Activated CD8-positive, alpha-beta T cell treated with anti-CD3 and anti-CD28 coated beads, Interleukin-2, amount 10 ng/mL, durations not matched to agents 7 days and 5 days (primary cell): ENCODE measurements at places on chromosomes 2 and 18. TPM values are rescaled to one million over a fixed set of nuclear protein-coding genes. Genes with fewer than 3 reads are reported as not detected.

GRCh38 chr2:65227020-65227455 lies 593 bp upstream of the ACTR2 start:
- DNase-seq = peak; percentile 47

- DNase-seq = peak; percentile 40
Measured at GRCh38 chr2:8475349-8476031, 206.4 kb upstream of the ID2 start.

DNA sequence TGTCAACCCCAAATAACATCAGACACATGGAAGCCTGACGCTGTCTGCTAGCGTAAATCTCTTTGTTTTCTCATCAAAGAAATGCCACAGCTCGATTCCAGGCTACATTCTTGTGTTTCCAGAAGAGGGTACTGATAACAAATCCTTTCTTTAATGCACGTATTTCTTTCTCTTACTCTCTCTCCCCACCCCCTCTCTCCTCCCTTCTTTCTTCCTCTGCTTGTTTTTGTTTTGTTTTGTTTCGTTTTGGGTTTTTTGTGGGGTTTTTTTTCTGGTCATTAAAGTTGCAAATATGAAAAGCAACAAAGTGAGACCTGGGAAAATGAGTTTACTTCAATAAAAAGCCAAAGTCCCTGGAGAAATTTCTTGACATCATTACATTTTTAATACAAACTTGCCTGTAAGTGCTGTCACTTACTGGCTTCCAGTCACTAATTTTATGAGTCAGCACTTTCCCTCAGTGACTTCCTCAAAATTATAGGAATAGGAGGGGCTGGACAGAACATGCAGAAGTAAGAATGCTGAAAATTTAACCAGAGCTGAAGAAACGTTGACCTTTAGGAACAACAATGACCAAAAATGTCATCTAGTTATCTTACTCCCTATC lies 106.7 kb upstream of the NABP1 start:
- DNase-seq = peak; percentile 52

GRCh38 chr2:168005586-168005985 lies 241.8 kb downstream of the STK39 start:
- DNase-seq = no peak

- no peak for DNase-seq
Measured at GRCh38 chr2:68414876-68415275, 49.8 kb downstream of the PLEK start.

DNA sequence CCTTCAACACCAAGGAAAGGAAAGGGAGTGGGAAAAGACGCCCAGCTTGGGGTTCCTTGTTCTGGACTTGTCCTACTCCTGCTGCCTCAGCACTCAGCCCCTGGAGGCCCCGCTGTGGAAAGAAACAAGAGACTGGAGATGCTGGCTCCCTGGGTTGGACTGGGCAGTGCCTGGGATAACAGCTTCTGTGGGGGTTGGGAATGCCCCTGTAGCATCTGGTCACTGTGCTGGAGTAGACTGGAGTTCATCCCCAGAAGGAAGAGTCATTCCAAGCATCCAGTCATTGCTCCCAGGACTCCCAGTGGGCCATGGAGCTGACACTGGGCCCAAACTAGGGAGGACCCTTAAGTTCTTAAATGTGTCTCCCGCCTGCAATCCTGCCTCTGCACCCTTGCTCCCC lies 129.3 kb upstream of the HAAO start:
- no peak for DNase-seq

DNA sequence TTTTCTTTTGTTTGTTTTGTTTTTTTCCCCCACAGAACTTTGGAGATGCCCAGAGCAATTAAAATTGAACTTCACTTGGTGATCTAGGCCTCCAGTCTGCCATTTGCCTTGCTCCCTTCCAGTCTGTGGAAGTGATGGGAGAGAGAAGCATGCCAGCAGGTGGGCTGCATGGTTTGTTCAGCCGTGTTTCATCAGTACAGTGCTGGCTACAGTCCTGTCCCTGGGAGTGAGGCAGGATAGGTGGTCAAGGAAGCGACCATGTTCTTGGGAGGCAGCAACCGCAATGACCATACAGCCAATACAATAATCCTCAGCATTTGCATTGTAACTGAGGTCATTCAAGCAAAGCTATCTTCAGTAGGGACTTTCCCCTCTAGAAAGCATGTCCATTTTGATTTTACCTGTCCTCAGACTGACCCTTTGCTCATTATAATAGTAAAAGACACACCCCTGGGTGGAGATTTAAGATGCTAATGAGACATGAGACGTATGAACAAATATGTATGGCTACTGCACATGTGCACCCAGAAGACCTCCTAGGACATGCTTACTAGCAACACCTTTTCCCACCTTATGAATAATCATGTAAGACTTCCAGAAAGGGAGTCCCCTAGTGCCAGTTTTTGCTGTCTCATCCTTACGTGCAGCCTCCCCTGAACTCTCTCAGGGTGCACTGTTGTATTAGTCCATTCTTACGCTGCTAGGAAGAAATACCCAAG lies 11.1 kb upstream of the LIPG start:
- no peak for DNase-seq

The EPB41L3 gene
- not detected for total RNA-seq

The LHCGR gene
- total RNA-seq = not detected

DNA sequence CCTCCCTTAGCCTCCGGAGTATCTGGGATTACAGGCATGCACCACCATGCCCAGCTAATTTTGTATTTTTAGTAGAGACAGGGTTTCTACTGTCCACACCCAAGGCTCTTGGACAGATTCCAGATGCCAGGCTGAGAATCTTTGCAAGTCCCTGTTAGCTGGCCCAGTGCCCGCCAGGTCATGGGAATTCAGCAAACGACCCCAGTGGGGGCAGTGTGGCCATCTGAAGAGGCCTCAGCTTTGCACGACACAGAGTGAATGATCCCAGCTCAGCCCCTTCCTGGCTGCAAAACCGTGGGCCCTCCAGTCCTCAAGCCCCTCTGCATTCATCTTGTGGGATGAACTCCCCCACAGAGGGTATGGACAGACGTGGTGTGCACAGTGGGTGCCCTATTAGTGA lies 179.5 kb upstream of the ID2 start:
- DNase-seq = no peak

DNA sequence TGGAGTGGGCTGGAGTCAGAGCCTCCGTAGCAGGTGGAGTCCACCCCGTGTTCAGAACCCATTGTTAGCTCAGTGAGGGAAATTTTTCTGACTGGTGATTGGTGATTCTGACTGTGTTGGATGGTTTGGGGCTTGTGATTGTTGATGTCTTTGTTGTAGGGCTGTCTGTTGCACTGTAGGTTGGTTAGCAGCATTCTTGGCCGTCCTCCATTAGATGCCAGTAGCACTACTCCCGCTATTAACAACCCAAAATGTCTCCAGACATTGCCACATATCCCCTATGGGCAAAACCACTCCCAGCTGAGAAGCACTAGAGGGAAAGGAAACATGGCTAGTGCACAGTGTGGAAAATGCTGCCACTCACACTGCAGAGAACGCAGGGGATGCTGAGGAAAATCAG lies 51.7 kb downstream of the ARMC9 start:
- DNase-seq = no peak

- no peak for DNase-seq
Measured at GRCh38 chr2:123073371-123073770, 951.7 kb upstream of the CNTNAP5 start.

DNA sequence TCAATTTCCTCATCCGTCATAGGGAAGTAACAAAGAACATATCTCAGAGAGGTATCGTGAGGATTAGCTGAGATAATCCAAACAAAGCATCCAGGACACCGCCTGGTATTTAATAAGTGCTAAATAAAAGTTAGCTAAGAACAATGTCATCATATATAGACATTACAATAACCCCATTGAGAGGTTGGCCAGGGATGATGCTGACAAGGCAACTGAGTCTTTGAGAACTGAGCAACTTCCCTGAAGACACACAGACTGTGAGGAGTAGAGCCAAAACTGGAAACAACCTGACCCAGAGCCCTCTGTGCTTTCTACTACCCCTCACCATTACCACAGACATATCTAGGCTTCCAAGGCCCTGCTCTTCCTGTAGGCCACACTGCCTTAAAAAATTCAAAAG lies 1.6 kb upstream of the DCTN1 start:
- DNase-seq = no peak

The C2orf72 gene
- total RNA-seq = 0.34 TPM

DNA sequence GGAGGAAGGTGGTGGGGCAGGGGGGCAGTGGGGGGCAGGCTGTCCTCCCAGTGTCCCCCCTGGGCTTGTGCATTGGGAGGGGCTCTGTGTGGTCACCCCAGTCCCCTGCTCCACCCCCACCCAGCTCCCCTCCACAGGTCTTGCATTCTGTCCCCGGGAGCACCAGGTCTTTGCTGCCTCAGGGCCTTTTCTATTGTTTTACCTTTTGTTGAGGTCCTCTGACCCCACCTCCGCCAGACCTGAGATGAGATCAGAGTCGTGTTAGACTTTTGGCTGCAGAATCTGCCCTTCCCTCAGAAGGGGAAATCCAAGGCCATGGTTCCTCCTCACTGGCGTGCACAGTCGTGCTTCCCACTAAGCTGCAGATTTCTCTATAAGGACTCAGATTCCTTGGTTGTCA lies 20.8 kb downstream of the ATG4B start:
- DNase-seq = no peak

DNA sequence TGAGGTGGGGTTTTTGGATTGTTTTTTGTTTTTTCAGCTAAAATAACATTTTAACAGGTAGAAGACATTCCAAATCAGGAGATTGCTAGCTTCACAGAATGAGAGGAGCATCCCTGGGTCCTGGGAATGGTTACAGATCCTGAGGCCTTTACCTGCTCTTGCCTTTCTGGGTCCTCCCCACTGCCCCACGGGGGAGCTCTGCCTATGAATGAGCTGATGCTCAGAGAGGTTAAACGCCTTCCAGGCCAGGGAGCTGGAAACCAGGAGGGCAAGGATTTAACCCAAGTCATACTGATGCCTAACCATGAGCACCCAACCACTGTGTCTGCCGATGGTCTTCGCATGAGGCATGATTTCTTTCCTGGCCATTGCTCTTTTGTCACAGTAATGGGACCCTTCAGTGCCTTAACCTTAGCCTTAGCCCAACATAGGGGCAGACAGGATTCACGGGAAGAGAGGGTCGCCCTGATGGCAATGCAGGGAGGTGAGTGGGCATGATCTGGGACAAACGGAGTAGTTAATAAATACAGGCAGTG lies 16.1 kb downstream of the MOCOS start:
- DNase-seq = no peak

DNA sequence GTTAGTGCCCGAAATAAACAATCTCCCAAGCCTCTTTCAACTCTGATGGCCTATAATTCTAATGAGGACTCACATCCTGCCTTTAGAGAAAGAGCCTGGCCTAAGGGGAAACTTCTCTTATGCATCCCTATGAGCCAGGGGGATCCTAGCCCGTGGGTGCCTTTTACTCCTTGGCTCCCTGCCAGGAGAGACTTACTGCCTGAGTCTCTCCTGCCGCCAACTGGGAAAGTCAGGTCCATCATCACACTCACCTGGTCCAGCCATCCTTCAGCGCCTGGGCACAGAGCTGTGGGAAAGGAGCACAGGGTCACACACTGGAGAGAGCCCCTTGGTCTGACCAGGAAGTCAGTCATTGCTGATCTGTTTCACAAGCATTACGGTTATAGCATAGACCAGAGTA lies 24.1 kb downstream of the ENOSF1 start:
- no peak for DNase-seq

GRCh38 chr2:147709655-147710054 lies 135.2 kb upstream of the ACVR2A start:
- no peak for DNase-seq

DNA sequence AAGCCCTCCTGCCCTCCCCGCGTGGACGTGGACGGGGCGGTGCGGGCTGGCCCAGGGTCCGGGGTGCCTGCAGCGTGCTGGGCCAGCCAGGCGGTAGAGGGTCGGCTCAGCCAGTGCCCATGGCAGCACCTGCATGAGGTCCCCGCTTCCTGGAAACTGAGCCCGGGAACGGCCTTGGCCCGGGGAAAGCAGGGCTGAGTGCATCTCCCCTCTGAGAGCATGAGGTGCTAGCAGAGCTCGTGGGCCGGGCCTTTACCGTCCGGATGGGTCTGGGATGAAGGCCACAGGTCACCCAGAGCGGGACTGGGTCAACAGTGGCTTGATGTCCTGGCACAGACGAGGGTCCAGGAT lies 39.8 kb downstream of the TSHZ1 start:
- no peak for DNase-seq

DNA sequence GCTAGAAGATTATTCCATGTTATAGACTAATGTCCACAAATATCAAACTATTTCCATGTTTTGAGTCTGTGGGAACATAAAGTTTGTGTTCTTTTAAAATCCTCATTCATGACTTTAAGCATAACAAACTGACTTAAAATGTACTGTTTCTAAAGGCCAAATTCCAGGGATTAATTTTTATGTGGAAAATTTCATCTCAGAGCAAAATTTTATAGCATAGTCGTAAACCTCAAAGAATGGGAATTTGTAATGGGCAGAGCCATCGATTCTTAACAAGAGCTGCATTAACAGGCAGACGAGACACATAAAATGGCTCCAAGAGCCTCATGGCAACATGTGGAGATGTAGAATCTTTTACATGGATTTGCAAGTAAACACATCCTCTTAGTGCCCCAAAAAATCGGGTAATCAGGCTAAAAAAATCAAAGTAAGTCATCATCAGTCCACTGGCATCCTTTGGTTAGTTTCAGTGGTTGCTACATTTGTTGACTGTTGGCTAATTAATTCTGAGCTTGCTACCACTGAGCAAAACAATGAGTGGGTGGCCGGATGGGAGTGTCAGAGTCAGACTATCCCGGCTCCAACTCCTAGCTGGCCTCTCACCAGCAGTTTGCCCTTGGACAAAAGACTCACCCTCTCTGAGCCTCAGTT lies 119.6 kb downstream of the FAM210A start:
- peak; percentile 20 for DNase-seq

DNA sequence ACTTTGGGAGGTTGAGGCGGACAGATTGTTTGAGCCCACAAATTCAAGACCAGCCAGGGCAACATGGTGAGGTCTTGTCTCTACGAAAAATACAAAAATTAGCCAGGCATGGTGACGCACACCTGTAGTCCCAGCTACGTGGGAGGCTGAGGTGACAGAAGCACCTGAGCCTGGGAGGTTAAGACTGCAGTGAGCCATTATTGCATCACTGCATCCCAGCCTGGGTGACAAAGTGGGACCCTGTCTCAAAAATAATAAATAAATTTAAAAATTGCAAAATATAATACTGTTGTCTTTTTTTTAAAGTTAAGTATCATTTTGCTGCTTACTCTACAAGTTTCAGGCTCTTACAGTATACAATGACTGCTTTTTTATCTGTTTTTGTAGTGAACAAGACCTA lies 4.0 kb upstream of the ANKRD12 start:
- DNase-seq = no peak

DNA sequence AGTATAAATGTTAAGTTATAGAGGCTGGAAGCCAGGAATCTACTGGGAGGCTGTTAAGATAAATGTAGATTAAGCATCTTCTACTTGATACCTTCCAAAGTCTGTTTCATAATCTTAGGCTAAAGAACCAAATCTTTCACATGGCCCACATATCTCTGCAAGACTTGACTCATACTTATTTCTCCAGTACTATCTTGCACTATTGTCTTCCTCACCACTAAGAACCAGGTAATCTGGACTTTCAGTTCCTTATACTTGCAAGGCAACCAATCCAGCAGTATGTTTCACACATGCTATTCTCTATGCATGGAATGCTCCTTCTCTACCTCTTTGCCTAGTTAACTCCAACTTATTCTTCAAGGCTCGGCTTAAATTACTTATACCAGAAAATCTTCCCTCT lies 62.2 kb downstream of the RBMS1 start:
- no peak for DNase-seq

GRCh38 chr18:51350081-51350480 lies 152.6 kb upstream of the MEX3C start:
- no peak for DNase-seq

- DNase-seq = peak; percentile 10
Measured at GRCh38 chr2:30663321-30663720, 143.9 kb downstream of the CAPN13 start.
